NCI-H2081 treated with DMSO at 0.1 percent for 48 hours (cell line): ENCODE measurements at places on chromosomes 6 and 20.

GRCh38 chr6:144223686-144224085, 61.4 kb upstream of the UTRN start:
- DNase-seq, result no peak

GRCh38 chr20:61659246-61659993, 406.3 kb downstream of the TAF4 start:
- DNase-seq, result no peak

DNA sequence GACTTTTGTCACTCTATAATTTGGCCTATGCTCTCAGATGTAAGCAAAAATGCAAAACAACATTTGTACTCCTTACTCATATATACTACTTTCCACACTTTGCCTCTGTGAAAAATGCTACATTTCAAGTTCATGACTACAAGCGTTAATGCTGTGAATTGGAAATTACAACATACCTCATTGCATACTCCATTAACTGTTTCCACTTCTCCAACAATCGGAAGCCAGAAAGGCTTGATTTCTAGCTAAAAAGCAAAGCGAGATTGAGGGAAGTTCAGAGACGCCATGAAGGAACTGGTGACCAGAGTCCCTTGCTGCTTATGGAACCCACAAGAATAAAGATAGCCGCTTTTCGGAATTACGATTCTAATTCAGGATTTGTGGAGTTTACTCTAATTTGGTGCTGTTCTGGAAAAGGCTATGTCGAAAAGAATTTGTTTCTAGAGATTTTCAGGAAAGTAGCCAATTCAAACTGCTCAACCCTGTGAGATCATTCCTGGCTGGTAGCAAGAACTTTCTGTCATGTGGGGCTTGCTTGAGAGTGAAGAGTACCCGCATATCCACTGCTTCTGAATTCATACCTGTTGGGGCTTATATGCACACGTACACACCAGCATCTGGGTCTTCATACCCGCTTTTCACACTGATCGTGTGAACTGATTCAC, 98.0 kb upstream of the CITED2 start:
- DNase-seq, result no peak

DNA sequence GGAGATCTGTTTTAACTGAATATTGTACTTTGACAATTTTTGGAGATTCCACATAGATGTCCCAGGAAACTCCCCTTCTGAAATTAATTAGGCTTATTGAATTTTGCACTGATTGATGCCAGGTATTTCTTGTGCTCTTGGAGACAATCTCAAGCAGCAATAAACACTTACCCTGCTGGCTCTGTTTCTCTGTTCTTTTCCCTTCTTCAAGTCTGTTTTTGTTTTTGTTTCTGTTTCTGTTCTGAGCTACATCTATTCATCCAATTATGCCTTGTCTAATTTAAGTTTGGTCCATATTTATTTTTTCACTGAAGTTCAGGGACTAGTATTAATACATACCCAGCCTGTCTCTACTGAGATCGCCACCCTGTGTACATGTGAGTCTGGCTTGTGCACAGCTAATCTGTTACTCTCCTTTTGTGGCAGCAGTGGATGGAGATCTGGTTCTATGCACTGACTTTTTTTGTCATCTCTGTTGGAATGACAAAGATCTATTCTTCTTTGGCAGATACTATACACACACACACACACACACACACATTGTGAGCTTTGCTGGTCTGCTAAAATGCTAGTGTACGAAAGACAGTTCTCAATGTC, 51.9 kb downstream of the IL22RA2 start:
- no peak for DNase-seq
